B cell (primary cell): ENCODE measurements at places on chromosomes 2 and 18. TPM values are rescaled to one million over a fixed set of nuclear protein-coding genes. Genes with fewer than 3 reads are reported as not detected.

ADI1 gene
- total RNA-seq: 23.1 and 25.0 TPM in 2 replicates

C2orf76 gene
- 11.5 and 13.6 TPM in 2 replicates for total RNA-seq

CREG2 gene
- 0.34 TPM in 1 of 2 replicates, not detected in the other for total RNA-seq

CYB5A gene
- total RNA-seq: 46.4 and 46.9 TPM in 2 replicates

HTR2B gene
- not detected in 2 replicates for total RNA-seq

GRP gene
- total RNA-seq: not detected in 2 replicates

STPG4 gene
- 0.79 and 0.90 TPM in 2 replicates for total RNA-seq

RNU2-63P gene
- total RNA-seq: 8.9 and 9.3 TPM in 2 replicates

SLC66A2 gene
- 44.4 and 45.6 TPM in 2 replicates for total RNA-seq

ALPP gene
- not detected in 2 replicates for total RNA-seq

FBXO15 gene
- total RNA-seq: 3.7 and 4.1 TPM in 2 replicates

REG3A gene
- not detected in 2 replicates for total RNA-seq

GMCL1 gene
- total RNA-seq: 22.0 and 26.3 TPM in 2 replicates

FOXD4L1 gene
- 0.32 and 0.81 TPM in 2 replicates for total RNA-seq

ZNF521 gene
- total RNA-seq: 9.0 and 12.3 TPM in 2 replicates

RIT2 gene
- total RNA-seq: not detected in 2 replicates

SGPP2 gene
- total RNA-seq: 6.0 and 7.7 TPM in 2 replicates

CHRND gene
- total RNA-seq: not detected in 2 replicates

KCNG3 gene
- total RNA-seq: not detected in 2 replicates
